ENCODE measurements at places on chromosomes 3 and 15.

GRCh38 chr3:42764561-42765295 is 8.3 kb downstream of the CCDC13 start:
- DNase-seq, result no peak

GRCh38 chr3:4845882-4846281 is 133.4 kb upstream of the BHLHE40 start:
- peak; percentile 26 for DNase-seq

DNA sequence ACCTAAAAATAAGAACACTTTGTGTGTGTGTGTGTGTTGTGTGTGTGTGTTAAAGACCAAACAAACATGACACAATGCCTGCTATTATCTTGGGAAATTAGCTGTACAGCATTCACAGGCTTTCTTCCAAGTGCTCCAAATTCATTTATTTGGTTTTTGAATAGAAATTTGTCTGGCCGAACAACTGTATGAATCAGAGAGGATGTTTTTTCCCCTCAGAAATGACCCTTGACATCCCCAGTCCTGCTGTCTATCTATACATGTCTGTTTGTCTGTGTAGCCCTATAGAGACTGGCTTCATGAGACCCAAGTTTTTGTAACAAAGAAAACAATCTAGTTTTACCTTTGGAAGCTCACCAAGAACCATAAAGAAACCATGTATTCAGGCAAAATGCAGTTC is 549.8 kb downstream of the NSUN3 start:
- no peak for DNase-seq

- DNase-seq, result no peak
Measured at GRCh38 chr3:87025661-87026645, 35.0 kb upstream of the VGLL3 start.

DNA sequence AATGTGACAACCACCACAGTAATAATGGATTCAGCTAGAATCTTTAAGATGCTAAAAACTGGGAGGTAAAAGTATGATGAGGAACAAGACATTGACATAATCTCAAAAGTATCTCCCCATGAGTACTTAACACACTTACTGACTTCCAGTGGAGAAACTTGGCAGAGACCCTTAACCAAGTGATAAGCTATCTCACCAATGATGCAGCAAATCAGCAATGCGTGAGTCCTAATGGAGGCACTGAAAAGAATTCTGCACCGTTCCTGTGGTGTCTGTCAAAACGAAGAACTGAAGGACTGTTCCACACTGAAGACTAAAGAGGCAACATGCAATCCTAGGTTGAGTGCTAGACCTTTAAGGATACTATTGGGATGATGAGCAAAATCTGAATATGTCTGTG is 67.9 kb upstream of the OCA2 start:
- DNase-seq, result peak; percentile 9

GRCh38 chr3:195583831-195584542 is at the start of gene APOD:
TSS of gene APOD (minus strand) at chr3:195583940. CDS start at chr3:195579461, 4,479 bp downstream.
- DNase-seq, result no peak

DNA sequence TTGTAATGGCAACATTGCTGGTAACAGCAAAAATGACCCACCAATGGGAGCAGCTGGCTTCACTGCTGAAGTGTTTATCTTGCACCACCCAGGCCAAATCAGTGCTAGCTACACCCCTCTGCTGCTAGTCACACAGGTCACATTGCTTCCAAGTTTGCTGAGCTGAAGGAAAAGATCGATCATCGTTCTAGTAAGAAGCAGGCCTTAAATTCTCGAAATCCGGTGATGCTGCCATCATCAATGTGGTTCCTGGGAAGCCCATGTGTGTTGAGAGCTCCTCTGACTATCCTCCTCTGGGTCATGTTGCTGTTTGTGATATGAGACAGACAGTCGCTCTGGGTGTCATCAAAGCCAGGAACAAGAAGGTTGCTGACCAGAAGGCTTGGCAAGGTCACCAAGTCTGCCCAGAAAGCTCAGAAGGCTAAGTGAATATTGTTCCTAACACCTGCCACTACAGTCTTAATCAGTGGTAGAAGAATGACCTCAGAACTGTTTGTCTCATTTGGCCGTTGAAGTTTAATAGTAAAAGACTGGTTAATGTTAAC is 21.2 kb downstream of the TM4SF4 start:
- DNase-seq, result no peak

GRCh38 chr3:97822359-97822775 is 556 bp downstream of the CRYBG3 start:
- DNase-seq, result peak; percentile 6

GRCh38 chr3:159763602-159764489 is 224.8 kb upstream of the IL12A start:
- DNase-seq, result peak; percentile 54
